ENCODE measurements at places on chromosomes 5 and 9.

GRCh38 chr5:139513852-139514485 lies 31.4 kb upstream of the STING1 start:
- no peak for DNase-seq

DNA sequence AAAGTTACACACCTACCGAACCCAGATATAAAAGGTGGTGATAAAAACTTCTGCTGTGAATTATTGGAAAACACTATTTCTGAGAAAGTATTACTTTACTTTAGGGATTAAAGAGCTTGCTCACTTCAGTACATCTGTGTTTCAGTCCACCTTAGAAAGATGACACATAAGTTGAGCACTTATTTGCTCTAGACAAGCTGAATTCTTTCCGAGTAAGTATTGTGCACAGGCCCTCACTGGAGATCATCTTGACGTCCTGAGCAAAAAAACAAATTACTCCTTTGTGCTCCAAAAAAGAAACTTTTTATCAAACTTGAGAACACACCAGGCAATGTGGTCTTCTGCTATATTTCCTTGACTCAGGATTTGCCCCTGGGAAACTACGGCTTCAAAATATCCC lies 231.0 kb upstream of the GRAMD2B start:
- no peak for DNase-seq

GRCh38 chr5:134769206-134769605 lies 10.6 kb downstream of the DDX46 start:
- DNase-seq: no peak

- no peak for DNase-seq
Observed at GRCh38 chr5:37668524-37669047, 171.3 kb downstream of the GDNF start.

DNA sequence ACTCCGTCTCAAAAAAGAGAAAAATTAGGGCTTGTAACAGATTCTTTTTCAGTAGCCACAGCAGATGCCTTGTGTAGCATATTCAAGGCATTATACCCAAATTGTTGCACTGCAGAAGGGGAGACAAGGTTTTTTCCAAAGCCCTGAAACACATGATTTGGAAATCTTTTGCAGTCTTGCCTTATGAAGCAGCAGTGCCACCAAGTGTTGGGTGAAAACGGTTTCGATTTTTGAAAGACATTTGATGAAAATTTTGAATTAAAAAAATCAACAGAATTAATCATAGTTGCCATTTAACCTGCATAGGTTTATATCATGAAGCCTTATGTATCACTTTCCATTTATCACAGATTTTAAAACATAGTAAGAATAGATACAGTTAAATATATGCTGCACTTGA lies 479.5 kb downstream of the TAF11L14 start:
- no peak for DNase-seq

DNA sequence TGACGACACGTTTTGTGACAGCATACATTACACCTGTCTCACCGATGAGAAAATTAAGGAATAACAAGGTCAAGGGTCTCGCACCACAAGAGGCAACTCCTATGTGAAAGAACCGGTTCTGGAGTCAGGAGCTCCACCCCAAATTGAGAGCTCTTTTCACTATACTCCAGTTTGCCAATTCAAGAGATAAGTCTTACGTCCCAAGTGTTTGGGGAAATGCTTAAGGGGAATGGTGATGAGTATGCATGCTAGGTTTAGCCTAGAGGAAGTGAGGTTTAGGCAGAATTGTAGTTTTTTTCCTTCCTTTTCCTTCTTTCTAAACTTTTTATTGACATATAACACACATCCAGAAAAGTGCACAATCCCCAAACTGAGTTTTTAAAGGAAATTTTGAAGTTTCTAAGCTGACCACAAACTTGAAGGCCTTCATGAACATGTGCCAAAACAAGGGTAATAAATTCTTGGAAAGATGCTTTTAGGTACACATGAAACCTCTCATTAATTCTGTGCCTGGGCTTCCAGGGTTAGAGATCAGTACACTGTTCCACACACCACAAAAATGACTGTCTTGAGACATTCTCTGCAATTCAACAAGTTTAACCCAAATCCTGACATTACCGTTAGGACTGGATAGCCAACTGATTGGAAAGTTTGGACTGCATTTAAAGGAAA lies 127.6 kb upstream of the SLC1A3 start:
- DNase-seq: no peak

DNA sequence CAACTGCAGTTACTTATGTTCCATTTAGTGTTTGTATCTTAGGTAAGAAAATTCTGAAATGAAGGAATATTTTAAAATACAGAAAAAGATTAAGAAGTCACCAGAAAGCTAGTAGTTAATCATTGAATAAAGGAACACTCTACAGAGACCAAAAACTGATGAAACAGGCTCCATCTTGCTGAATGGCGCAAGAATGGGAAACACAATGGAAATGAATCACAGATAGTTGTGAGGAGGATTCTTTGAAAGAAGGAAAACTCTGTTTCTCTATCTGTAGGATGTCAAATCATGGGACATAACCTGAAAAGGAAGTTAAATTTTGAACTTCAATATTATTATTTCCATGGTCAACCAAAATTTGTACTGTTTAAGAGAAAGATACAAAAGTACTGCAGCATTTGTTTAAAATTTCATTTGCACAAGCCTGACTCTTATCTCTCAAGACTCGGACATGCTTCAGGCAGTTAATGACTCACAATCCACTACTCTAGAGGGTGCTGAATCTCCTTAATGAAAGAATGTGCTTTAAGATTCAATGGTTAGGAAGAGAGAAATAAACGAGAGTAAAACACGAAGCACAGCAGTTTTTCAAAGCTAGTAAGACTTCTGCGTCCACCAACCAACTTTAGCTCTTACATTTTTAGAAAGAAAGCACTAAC lies 1064.4 kb upstream of the DMAC1 start:
- no peak for DNase-seq

GRCh38 chr9:103977163-103977562 lies 116.9 kb upstream of the SMC2 start:
- no peak for DNase-seq

Data from KBM-7 (cell line).